Endodermal cell (in vitro differentiated cells): ENCODE measurements at places on chromosomes 3 and 15. TPM values are rescaled to one million over a fixed set of nuclear protein-coding genes. Genes with fewer than 3 reads are reported as not detected.

PCBP4 gene
- total RNA-seq = 54.1 to 78.6 TPM (median 57.0 TPM) in 3 replicates

- DNase-seq = no peak
Observed at GRCh38 chr15:29736744-29737020, 85.6 kb downstream of the TJP1 start.

PRR20G gene
- not detected in 3 replicates for total RNA-seq

- DNase-seq = no peak
Observed at GRCh38 chr3:85384372-85384771, 425.6 kb downstream of the CADM2 start.

ZNF621 gene
- total RNA-seq = 21.3 to 32.1 TPM (median 30.4 TPM) in 3 replicates

C2CD4A gene
- 0.14 TPM in 1 of 2 replicates, not detected in the other for total RNA-seq

- DNase-seq = peak; percentile 41
Observed at GRCh38 chr3:45579251-45579650, 15.3 kb upstream of the LIMD1 start.

MKRN3 gene
- total RNA-seq = not detected in 2 replicates

TMEM43 gene
- 22.0 to 29.1 TPM (median 28.9 TPM) in 3 replicates for total RNA-seq

FGF12 gene
- 22.9 and 23.6 TPM in 2 replicates for total RNA-seq

GRCh38 chr15:41281236-41281635 is 50.2 kb downstream of the CHP1 start:
- no peak for DNase-seq

- no peak for DNase-seq
Observed at GRCh38 chr3:74121761-74122160, 492.7 kb downstream of the CNTN3 start.

SELENOS gene
- total RNA-seq = 51.2 to 59.9 TPM (median 56.1 TPM) in 3 replicates

RTP1 gene
- total RNA-seq = not detected in 3 replicates

- DNase-seq = no peak
Observed at GRCh38 chr15:44029003-44029402, 166.1 kb downstream of the FRMD5 start.
